ENCODE measurements at places on chromosomes 7 and 10.

- no peak for DNase-seq
Observed at GRCh38 chr7:19051767-19052375, 65.6 kb downstream of the TWIST1 start.

GRCh38 chr7:103093429-103093828 lies 18.5 kb downstream of the ARMC10 start:
- DNase-seq, result no peak

DNA sequence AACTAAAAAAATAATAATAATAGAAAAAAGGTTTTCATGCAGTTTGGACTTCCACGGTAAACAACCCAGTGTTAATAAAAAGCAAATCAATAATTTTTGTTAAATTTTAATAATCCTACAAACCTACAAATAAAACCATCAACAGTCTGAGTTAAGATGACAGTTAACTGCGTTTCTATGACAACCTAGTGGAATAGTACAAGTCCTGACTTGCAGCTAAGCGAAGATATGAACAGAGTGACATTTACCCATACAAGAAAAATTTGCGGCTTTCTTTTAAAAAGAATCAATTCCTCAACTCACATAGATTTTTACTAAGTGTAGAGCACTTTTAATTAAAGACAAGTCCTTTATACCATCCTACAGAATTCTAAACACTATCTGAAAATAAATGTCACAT lies 35.6 kb downstream of the VPS41 start:
- no peak for DNase-seq

GRCh38 chr10:43206391-43207235 lies 60.3 kb downstream of the RASGEF1A start:
- DNase-seq, result no peak

DNA sequence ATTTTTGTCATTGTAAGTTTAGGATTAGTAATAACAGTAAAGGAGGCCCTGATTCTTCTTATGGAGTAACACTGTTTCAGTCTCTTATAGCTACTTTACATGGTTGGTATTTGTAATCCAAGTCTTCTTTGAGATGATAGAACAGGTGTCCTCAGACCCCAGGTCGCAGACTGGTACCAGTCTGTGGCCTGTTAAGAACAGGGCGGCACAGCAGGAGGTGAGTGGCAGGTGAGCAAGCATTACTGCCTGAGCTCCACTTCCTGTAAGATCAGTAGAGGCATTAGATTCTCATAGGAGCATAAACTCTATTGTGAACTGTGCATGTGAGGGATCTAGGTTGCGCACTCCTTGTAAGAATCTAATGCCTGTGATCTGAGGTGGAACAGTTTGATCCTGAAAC lies 77.3 kb downstream of the STK31 start:
- no peak for DNase-seq

GRCh38 chr7:75872073-75872782 lies 6.6 kb upstream of the RHBDD2 start:
- DNase-seq, result no peak

DNA sequence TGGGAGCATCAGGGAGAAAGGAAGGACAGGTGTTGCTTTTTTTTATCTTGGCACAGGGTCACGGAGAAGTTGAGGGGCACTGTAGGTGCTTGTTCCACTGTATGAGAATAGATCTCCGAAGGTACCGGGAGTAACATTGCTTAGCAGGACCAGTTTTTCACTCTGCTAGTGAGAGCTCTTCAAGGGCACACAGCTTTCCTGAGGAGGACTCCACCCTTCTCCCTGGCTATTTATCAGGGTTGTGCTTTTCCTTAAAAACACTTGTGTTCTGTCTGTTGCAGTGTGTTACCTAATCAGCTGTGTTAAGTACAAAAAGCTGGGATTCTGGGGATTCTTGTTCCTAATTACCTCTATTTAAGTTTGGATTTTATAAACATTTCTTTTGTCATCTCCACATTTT lies 160.5 kb downstream of the SND1 start:
- no peak for DNase-seq

DNA sequence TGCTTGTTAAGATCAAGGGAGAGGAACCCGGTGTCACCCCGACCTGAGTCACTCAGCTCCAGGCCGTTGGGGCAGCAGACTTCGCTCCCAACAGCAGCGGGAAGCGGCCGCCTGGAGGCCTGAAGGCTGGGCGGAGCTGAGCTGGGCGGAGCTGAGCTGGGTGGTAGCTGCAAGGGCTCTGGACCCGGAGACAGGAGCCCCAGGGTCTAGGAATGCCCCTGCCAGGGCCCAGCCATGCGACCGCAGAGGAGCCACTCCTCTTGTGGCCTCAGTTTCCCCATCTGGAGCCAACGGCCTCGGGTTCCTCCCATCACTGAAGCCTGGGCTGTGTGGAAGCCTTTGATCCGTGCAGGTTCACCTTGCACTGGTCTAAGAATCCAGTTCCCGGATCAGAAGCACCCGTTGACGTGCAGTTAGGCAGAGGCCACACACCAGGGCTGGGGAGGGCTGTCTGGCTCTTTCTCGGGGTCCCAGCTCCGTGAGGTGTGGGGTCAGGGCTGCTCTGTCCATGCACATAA lies 21.9 kb upstream of the DPYSL4 start:
- no peak for DNase-seq

DNA sequence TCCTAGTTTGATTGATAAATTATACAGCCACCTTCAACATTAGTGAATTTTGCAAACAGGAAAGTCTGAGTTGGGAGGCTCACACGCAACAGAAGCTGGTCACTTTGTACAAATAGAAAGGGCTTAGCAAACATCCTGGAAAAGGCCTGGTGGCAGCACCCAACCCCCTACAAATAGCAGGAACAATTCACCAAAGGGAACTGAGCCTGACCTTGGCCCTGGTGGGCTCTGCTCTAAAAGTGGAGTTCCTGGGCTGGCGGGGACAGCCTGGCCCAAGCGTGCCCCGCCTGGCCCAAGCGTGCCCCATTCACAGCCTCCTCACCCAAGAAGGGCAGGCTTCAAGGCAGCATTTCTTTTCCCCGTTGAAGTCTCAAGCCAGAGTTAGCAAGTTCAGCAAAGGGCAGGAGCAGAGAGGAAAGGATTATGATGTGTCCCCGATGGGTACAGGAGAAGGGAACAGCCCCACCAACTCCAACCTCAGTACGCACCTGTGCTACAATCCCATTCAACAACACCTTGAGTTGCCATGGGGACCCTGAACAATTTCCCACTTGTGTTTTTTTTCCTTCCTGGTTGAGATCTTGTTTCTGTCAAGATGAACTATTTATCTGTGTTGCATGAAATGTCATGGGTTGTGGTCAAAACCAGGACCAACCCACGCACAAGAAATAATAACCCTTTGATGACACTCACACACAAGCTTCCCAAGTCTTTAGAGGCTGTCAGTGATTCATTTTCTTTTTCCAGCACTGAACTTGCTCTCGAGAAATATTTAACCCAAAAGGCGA lies 43.4 kb downstream of the RGS10 start:
- DNase-seq, result no peak

- no peak for DNase-seq
Observed at GRCh38 chr10:75826846-75827245, 395.4 kb downstream of the LRMDA start.

DNA sequence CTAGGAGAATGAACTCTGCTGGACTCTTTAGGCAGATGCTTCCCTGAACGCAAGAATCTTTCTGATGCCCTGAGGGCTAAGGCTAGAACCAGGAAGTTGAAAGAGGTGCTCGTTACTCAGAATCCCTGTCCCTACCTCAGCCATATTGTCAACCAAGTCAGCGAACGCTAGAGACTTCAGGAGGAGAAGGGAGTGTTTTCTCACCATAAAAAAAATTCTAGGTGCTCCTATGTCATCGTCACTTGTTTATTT lies 359.4 kb downstream of the PRPF18 start:
- DNase-seq, result no peak

- DNase-seq, result no peak
Observed at GRCh38 chr7:76054123-76055120, 6.5 kb downstream of the MDH2 start.

GRCh38 chr7:142348100-142348499 lies 90.2 kb upstream of the PRSS58 start:
- DNase-seq, result no peak

GRCh38 chr10:7572391-7572790 lies 94.4 kb downstream of the ITIH5 start:
- DNase-seq, result no peak

DNA sequence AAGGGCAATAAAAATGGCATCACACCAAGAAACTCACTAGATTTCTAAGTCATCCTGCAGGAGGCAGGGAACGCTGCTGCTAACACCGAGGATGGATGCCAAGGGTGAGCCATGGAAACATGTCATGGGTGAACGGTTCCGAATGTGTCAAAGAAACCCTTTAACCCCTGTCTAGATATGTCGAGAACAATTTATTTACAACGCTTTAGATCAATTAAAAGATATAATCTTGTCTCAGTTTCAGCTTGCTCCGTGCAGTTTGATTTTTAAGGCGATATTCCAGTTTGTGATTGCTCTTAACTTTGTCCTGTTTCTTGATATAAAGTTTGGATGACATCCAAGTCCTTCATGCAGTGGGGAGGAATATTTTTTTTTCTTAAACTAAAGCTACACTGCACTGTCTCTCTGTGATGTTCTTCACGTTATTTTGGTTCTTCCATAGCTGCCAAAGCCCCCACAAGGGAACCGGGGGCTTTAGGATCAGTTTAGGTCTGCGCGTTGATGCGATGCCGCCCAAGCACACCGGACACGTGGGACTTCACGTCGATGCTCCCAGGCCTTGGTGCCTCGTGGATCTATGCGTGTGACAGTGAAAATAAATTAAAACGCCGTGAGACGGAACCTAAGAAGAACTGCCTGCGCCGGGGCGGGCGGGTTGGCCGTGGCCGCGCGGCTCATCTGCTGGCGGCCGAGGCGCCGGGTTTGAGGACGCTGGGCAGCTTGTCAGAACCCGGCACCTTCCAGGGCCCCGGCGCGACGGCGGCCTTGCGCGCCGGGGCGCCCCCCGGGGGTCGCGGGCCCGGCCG lies 220.3 kb downstream of the PHTF2 start:
- DNase-seq, result peak; percentile 42

DNA sequence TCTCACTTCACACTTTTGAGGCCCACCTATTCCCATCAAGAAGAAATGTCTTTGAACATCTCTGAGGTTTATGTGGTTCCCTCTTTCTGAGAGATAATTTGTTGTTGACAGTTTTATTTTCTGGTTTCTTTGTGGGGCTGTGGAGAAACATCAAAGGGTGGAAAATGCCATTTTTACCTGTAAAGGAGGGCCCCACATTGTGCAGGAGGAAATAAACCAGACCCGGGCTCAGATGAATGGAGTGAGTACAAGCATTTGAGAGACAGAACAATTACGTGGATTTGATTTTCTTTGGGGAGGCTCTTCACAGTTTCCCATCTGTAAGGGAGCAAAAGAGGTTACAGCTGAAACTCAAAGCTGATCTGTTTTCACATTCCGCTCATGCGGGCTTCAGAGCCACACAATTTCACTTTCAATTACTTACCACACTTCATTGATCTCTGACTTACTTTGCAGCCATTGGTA lies 29.8 kb downstream of the ITPRIP start:
- no peak for DNase-seq

GRCh38 chr10:3203016-3203811 lies 30.6 kb upstream of the PITRM1 start:
- DNase-seq, result no peak

DNA sequence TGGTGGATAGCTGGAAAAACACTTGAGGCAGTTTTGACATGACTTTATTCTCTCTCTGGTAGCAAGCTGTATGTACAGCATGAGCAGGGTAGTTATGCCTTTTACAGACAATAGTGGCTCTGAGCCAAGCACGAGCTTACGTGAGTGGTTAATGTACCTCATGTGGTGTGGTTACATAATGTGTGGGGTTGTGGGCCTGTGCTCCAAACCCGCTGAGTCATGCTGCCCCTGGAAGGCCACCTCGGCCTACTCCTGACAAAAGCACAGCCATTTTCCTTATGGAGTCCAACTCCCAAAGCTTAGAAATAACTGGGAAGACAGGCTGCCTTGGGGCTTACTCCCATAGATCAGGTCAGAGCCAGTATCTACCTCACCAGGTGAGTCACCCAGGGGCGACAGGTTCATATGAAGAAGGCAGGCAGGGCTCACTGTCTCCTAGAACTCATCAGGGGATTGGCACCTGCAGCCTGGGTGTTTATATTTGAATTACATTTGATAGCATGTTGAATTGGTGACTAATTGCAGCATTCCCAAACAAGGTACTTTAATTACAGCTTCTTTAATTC lies 404.5 kb downstream of the ADRA2A start:
- no peak for DNase-seq

DNA sequence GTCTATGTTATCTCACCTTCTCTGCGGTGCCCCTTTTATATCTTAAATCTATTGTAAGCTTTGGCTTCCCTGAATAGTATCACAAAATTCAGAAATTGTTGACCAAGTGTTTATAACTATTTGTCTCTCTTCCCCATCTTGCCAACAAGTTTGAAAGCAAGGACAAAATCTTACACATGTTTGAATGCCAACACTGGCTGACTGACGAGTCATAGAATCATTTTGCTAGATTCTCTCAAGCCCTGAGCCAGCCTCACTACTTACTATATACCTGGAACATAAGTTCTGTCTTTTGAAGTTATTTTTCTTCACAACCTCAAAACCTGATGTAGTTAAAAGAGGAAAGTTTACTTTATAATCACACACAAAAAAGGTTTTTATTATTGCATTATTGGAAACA lies 700.7 kb downstream of the PHTF2 start:
- DNase-seq, result no peak

DNA sequence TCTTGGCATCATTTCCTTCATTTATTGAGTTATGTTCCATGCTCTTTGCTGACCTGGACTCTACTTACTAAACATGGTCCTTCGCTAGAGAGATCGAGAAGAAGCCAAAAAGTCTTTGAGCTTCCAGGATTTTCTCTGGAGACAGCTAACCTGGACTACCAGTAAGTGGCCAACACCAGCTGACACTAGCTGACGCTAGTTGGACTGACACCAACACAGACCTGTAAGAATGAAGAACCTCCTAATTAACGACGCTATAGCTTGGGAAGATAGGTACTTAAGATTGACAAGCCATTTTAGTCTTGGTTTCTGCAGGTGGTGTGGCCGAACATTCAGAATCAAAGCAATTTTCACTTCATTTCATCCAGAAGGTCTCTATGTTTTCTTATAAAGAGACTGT lies 66.4 kb downstream of the GALNT17 start:
- DNase-seq, result no peak

DNA sequence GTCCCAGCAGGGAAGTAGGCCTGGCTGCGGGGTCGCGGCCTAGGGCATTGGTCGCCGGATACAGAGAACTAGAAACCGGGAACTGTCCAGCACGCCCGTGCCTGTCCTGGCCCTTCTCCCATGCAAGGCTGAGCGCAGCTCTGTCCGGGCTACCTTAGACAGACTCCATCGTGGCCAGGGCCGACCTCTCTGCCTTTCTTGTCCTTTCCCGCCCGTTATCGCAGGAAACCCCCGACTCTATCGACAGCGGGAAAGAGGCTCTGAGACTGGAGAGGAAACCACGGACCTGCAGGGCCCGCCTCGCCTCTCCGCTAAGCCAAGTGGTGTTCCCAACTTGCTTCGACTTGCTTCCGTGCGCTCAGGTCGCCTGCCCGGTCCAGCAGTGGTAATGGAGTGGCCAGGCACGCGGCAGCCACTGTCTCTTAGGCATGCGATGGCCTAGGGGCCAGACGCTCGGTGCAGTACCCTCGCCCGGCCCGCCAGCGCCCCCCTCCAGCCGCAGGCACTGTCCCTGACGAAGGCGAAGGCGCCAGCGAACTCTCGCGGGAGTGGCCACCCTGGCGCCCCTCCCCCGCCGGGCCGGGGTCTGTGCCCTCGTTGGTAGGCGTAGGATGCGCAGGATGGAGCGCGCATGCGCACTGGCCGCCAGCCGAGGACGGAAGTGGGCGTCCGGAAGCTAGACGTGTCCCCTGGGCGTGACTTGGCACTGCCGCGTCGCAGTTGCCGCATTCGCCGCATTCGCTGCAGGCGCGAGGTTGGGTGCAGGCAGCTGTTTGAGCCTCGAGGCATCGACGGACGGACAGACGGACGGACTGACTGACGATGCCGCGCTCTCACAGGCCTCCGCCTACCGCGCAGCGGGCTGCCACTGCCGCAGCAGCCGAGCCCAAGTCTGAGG lies 54.4 kb downstream of the MCMBP start:
- no peak for DNase-seq
